ENCODE measurements at places on chromosomes 13 and 19.

DNA sequence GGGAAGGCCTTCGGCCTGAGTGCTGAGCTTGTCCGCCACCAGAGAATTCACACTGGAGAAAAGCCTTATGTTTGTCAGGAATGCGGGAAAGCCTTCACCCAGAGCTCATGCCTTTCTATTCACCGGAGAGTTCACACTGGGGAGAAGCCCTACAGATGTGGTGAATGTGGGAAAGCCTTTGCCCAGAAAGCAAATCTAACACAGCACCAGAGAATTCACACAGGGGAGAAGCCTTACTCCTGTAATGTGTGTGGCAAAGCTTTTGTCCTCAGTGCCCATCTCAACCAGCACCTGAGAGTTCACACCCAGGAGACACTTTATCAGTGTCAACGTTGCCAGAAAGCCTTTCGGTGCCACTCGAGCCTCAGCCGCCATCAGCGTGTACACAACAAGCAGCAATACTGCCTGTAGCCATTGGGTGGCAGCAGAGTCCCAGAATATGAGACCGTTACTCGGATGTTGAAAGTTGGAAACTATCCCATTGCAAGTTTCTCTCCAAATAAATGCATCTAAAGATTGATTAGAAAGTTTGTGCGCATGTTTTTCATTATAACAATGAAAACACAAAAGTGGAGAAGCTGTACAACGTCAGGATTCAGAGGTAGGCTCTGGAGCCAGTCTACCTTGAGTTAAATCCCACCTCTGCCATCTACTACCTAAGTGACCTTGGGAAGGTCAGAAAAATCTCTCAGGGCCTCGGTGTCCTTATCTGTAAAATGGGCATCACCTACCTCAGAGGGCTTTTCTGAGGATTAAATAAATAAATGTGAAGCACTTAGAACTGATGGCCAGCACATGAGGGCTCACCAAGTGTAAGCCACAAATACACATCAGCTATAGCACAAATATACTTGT lies 21.1 kb downstream of the ZNF473 start:
- DNase-seq = no peak

DNA sequence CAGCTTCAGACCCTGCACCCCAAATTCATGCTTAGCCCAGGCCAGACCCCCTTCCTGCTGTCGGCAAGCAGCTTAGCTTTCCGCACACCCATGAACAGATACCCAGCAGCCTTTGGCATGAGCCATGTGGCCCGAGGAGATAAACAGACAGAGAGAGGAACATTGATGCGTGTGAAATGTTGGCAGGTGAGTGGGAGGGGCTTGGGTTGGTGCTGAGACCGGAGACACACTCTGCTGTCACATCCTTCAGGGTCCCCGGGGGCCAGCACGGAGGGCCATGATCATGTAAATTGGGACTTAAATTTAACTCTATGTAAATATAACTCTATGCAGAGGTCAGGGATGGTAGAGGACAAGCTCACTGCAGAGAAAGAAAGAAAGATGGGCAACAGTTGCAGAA lies 1.5 kb downstream of the CD22 start:
- peak; percentile 40 for DNase-seq

DNA sequence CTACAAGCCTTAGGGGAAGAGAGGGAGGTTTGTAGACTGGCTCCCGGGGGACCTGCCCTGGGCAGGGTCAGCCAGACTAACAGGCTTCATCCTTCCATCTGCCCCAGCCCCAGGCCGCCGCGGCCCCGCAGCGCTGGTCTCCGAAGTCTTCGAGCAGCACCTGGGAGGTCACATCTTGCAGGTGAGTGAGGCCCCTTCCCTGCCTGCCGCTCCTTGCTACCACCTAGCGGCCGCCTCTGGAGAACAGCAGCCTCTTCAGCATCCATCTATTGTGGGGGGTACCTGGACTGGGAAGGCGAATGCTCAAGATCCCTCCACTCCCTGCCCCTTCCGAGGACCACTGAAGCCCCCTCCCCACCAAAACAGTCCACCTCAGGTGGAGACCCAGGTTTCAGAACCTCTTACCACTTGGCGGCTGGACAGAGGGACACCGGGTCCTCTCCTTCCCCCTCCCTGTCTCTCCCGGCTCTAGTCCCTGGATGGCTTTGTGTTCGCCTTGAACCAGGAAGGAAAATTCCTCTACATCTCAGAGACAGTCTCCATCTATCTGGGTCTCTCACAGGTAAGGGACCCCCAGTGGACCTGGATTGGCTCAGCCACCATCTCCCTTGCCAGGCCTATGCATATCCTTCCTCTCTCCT lies 12.7 kb downstream of the NPAS1 start:
- peak; percentile 66 for DNase-seq

GRCh38 chr13:90968166-90968904 lies 379.2 kb upstream of the MIR17HG start:
- peak; percentile 16 for DNase-seq

DNA sequence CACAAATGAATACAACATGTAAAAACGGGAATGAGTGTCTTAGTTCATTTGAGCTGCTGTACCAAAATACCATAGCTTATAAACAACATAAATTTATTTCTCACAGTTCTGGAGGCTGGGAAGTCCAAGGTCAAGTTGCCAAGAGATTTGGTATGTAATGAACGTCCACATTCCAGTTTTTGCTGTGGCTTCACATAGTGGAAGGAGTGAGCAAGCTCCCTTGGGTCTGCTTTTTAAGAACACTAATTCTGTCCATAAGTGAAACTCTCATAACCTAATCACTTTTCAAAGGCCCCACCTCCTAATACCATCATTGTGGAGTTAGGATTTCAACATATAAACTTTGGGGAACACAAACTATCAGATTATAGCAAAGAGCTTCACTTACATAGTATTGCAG lies 1189.6 kb downstream of the PCDH9 start:
- no peak for DNase-seq

GRCh38 chr19:58229255-58229639 lies 533 bp downstream of the ZNF544 start:
- DNase-seq = no peak

DNA sequence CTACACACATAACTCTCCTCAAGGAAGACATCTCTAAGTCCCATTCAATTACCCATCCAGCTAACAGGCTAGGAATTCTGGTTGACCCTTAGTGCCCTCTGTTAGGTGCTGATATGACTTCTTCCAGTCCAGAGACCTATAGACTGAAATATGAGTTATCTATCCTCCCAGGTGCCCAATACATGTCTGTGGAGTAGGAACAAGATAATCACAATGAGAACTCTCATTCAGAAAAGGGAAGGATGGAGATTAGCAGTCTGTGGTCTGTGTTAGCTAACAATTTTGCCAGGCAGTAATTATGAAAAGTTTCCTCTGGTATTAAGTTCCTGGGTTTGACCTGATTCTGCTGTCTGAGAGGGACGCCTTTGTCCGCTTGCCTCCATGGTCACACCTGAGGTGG lies 44.2 kb upstream of the SLAIN1 start:
- no peak for DNase-seq

- no peak for DNase-seq
Measured at GRCh38 chr19:7191946-7192691, 102.1 kb downstream of the INSR start.

DNA sequence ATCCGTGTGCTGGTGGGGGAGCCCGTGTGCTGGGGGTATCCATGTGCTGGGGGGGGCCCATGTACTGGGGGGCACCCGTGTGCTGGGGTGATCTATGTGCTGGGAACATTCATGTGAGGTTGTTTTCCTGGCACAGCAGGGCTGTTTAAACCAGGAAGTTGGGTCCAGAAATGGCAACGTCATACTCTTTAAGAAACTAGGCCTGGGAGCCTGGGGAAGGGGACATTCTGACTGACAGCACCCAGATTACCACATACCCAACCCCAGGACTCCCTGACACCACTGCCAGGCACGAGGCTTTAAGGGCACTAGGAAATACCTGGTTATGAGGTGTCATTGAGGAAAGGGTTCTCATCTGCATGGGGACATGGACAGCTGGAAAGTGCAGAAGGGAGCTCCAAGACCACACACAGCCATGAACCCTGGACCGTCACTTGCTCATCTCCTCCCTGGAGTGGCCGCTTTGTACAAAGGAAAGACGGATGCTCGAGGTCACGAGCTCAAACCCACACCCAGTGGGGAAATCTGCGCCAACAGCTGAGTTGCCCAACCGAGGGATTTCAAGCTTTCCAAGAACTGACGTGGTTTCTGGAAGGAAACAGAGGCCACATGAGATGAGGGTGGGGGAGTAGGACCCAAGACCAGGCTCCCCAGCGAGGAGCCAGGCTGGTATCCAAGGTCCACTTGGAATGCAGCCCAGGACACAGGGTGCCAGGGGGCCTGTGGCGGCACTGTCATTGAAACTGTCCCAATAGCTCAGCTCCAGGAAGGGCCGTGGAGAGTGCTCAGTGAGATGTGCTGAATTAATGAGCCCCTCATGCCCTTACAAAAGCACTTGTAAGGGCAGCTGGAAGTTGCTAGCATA lies 40.9 kb downstream of the RAB20 start:
- DNase-seq = no peak

DNA sequence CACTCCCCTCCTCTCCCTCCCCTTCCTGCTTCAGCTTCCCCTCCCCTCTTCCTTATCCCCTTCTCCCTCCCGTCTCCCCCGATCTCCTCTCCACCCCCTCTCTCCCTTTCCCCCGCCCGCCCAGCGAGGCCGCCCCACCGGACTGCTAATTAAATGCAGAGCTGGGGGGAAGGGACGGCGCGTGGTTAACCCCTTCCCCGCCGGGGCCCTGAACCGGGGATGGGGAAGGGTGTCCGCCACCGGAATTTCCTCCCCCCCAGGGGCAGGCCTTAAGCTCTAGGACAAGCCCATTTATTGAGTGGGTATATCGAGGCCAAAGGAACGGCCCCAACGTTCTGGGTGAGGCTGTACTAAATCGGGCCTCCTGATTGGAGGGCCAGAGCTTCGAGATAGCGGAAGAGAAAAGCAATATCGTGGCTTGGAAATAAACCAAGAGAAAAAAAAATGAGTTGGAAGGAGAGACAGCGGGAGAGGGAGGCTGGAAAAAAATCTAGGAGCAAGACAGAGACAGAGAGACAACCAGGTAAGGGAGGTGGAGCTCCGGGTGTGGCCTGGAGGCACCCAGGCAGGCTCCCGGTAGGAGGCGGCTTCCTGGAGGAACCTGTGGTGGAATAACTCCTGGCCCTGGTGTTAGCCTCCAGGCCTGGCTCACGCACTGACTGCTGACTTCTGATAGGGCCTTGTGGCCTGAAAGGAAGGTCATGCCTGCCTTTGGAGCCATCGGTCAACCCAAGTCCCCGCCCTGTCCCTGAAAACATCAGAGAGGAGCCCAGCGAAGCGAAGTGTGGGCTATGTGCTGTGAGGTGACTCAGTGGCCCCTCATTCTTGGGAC lies 11.6 kb upstream of the JUND start:
- peak; percentile 51 for DNase-seq

DNA sequence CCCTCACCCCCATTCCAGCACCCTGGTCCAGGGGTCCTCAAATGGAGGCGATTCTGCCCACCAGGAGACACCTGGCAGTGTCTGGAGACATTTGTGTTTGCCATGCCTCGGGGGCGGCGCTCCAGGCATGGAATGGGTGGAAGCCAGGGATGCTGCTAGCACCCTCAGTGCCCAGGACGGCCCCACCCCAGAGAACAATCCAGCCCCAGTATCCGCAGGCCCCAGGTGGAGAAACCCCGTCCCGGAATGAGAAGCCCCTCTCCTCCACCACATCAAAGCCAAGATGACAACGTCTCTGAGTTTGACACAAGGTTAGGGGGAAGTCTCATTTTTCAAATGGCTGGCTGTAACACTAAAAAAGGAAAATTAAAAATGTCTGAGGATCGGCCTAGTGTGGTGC lies 68.5 kb downstream of the INSR start:
- DNase-seq = no peak

GRCh38 chr19:7540761-7541474 lies 5.4 kb downstream of the PNPLA6 start:
- DNase-seq = no peak

- DNase-seq = peak; percentile 27
Measured at GRCh38 chr19:52343548-52343947, 7.5 kb downstream of the ZNF610 start.

DNA sequence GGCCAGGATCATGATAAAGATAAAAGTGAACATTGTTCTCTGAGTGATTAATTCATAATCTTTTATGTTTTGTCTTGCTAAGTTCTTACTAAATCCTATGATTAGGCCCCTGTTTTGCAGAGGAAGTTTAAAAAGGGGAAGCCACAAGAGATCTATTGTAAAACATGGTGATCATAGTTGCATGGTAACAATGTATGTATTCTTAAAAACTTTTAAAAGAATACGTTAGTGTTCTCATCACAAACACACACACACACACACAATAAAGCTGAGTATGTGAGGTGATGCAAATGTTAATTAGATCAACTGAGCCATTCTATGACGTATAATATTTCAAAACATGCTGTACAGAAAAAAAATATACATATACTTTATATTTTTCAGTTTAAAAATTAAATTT lies 51.2 kb downstream of the MBD3L2B start:
- DNase-seq = no peak

DNA sequence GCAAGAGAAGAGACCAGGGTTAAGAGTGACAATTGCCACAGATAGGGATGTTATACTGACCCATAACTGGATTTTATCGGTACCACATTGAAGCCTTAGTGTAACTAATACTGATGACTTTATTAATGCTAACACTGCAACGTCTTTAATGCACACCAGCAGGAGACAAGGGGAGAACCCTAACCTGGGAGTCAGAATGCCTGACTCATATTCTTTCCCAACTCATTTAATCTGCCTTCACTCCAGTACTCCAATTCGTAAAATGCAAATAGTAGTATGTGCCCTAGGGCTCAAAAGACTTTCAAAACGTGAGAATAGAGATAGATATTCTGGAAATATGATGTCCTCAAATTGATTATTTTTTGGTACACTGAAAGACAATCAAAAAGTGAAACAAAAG lies 62.4 kb downstream of the GPC6 start:
- DNase-seq = no peak

DNA sequence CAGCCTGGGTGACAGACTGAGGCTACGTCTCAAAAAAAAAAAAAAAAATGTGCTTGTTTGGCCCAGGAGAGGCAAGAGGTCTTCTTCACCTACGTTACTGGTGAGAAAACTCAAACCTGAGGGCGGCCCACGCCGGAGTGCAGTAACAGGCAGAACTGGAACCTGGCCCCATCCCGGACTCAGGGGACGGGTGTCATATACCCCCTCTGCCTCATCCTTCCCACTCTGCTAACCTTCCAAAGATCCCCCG lies 414 bp upstream of the ADAT3 start:
- DNase-seq = no peak

- no peak for DNase-seq
Measured at GRCh38 chr19:19271828-19272599, 1.1 kb downstream of the TM6SF2 start.

GRCh38 chr13:26895808-26896466 lies 135.4 kb upstream of the GPR12 start:
- DNase-seq = no peak

GRCh38 chr13:23695711-23696464 lies 125.7 kb downstream of the TNFRSF19 start:
- DNase-seq = no peak

DNA sequence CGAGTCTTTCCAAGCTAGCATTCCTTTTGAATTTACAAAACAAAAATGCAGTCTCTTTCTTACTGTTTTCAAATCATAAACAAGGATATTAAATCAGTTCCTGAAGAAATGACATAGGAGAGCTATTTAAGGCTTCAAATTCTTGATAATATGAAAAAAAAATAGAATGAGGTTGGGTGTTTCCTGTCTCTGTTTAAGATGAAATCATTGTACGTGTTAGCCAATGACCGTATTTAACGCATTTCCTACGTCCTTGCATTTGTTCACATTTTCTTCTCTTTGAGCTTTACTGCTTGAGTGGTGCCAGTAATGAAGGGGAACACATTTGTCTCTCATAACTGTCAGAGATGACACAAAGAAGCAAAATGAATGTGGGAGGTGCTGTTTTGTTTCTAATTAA lies 821.3 kb downstream of the DIAPH3 start:
- no peak for DNase-seq

GRCh38 chr19:48043675-48044258 lies at the start of gene CABP5:
CABP5 (minus strand) TSS chr19:48044079; CDS start chr19:48043922, 157 bp downstream.
- no peak for DNase-seq

All from NCI-H2171 treated with DMSO at 0.1 percent for 48 hours (cell line).